Stimulated activated naive CD8-positive, alpha-beta T cell treated with anti-CD3 and anti-CD28 coated beads, Interleukin-15, amount 100 ng/mL, for 72 hours (primary cell): ENCODE measurements at places on chromosomes 3 and 15.

- no peak for DNase-seq
Measured at GRCh38 chr3:102237181-102237580, 197.6 kb upstream of the ZPLD1 start.

DNA sequence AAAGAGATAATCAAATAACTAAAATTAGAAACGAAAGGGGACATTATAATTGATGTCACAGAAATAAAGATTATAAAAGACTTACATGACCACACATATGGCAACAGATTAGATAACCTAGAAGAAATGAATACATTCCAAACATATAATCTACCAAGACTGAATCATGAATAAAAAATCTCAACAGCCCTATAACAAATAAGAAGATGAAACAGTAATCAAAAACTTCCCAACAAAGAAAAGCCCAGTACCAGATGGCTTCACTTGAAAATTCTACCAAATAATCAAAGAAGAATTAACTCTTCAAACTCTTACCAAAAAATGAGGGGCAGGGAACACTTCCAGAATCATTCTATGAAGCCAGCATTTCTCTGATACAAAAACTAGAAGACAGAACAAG is 11.8 kb downstream of the TOP2B start:
- DNase-seq, result no peak

- peak; percentile 62 for DNase-seq
Measured at GRCh38 chr3:11601446-11602238, 42.1 kb downstream of the VGLL4 start.

GRCh38 chr15:65175511-65175910 is 9.6 kb downstream of the CLPX start:
- DNase-seq, result no peak

DNA sequence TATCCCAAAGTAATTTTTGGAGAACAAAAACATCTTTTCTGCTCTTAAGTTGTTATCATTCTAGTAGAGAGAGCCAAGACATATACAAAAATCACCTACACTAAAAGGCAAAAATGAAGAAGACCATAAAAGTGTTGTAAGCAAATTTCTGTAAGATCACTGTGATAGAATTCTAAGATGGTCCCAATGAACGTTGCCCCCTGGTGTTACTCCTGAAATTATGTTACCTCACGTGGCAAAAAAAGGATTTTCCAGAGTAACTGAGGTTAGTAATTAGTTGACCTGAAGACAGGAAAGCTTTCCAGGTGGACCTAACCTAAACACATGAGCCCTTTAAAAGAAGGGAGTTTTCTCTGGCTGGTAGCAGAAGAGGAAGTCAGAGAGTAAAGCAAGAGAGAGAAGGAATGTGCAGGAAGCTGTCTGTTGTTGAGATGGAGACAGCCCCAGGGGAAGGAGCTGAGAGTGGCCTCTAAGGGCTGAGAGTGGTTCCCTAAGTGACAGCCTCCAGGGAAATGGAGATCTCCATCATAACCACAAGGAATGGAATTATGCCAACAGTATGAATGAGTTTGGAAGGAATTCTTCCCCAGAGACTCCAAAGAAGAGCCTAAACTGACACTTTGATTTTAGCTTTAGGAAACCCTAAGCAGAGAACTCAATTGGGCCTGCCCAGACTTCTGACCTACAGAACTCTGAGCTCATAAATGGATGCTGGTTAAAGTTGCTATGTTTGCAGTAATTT is 205.9 kb downstream of the CD47 start:
- no peak for DNase-seq

- DNase-seq, result no peak
Measured at GRCh38 chr15:62879770-62880169, 162.8 kb upstream of the TPM1 start.

- no peak for DNase-seq
Measured at GRCh38 chr3:148790851-148791735, 36.5 kb upstream of the CPB1 start.

DNA sequence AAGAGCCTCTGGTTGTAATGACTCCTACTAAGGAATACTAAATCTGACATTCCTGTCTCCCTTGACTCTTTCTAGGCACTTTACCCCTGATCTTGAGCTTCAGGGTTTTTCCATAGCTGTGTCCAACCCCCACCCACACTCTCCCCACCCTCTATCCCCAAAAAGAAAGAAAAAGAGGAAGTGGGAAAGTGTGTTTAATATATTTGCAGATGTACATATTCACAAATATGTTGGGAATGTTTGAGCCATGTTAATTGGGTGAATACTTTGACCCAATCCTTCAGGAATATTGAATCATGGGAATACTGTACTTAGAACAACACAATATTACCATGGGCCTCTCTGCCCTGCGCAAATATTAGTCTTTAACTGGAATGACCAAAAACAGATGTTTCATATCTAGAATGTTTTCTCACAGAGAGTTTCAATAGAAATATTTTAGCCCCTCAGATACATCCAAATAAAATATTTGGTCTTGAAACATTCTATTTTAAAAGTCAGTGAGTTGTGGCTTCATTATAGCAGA is 19.8 kb upstream of the PFN2 start:
- no peak for DNase-seq

DNA sequence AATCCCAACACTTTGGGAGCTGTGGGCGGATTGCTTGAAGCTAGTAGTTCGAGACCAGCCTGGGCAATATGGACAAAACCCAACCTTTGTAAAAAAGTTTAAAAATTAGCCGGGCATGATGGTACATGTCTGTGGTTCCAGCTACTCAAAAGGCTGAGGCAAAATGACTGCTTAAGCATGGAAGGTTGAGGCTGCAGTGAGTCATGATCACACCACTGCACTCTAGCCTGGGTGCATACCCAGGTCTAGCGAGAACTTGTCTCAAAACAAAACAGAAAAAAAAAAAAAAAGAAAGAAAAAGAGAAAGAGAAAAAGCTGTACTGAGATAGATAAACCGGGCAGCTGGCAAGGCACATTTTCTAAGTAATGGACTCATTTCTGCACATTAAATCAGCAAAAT is 10.6 kb downstream of the ARPP19 start:
- DNase-seq, result peak; percentile 67

DNA sequence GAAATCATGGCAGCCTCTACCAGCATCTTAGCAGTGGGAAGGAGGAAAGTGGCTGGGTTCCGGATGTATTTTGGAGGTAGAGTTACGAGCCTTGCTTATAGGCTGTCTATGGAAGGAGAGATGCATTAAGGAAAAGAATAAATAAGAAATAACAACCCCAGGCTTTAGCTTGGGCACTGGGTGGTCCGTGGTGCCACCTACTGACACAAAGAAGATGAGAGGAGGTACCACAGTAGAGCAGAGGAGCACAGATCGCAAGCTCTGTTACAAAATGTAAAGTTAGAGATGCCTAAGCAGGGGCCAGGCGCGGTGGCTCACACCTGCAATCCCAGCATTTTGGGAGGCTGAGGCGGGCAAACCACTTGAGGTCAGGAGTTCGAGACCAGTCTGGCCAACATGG is 74.8 kb downstream of the TMEM39A start:
- DNase-seq, result no peak

- no peak for DNase-seq
Measured at GRCh38 chr3:29281094-29281343, 148 bp downstream of the RBMS3 start.

DNA sequence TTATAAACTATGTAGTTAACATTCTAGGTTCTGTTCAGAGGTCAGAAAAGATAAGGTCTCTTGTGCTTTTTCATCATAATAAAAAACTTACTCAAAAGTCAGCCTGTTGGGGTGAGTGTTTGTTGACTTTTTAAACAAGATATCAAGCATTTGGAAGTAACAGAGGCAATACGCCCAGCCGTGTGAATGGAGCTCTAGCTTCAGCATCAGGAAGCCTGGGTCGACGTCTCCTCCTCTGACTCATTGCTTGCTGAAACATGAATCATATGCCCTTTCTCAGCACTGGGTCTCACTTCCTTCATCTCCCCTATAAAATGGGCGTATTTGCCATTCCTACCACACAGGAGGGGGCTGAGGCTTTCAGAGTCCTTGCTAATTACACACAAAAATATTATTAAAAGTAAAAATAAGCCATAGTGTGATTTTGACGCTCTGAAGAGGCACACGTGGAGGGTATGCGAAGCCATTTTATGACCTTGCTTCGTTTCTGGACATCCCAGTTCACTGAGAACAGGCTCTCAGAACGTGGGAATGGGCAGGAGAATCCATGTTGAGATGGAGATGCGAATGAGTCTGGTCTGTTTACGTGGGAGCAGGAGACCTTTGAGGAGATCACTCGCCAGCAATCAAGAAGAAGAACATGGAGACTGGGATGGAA is 220.8 kb upstream of the TPRG1 start:
- peak; percentile 59 for DNase-seq

DNA sequence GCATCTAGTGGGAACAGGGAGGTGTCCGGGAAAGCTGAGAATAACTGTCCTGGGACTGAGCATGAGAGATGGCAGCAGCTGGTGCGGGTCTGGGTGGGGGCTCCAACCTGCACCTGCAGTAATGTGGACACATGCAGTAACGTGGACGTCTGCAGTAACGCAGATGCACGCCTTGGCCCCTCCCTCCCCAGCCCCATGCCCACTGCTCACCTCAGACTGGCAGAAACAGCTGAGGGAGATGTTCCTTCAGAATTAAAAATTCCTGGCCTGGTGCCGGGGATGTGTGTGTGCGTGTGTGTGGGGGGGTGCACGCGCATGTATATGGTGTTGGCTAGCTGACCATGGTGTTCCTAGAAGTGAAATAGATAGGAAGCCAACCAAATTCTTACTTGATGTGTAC is 86.7 kb upstream of the OXTR start:
- DNase-seq, result no peak

- no peak for DNase-seq
Measured at GRCh38 chr3:194009019-194009418, 126.9 kb upstream of the HES1 start.

- peak; percentile 21 for DNase-seq
Measured at GRCh38 chr15:77118882-77119321, 48.0 kb upstream of the TSPAN3 start.

GRCh38 chr15:39748276-39748675 is 34.4 kb downstream of the FSIP1 start:
- no peak for DNase-seq
